ENCODE measurements at places on chromosomes 4 and X.

- DNase-seq: no peak
These were observed 83.3 kb downstream of the CLDN34 start for GRCh38 chrX:10050481-10050880.

DNA sequence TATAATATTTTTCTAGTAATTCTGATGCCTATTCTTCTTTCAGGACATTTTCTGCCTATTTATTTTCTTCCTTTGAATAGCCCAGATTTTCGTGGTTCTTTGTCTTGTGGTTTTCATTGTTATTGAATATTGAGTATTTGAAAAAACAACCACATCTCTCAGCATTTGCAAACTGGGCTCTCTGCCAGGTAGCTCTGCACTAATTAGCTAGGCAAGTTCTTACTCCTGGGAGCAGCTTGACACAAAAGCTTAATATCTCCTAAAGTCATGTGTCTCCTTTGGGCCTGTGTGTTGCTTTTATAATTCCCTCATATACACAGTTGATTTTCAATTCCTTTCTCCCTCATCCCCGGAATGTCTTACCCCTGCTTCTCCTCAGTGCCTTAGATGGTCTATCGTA lies 413.5 kb upstream of the GRIA3 start:
- DNase-seq: no peak

GRCh38 chr4:24768604-24769003 lies 26.8 kb upstream of the SOD3 start:
- no peak for DNase-seq

DNA sequence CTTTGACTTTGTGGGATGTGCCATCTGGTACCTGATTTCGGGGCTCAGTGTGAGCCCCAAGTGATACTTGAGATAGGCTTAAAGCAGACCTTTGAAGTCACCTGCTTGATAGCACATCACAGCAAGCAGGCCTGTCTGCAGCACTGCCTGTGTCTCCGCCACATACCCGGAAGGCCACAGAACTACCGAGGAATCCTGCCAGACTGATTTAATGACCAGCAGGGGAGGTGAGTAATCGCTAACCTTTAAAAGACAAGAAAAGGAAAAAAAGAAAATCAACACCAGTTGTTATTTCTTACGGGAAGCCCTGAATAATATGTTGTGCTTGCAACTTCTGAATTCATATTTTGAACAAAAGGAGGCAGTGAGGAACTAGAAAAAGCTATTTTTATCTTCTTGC lies 6.8 kb downstream of the PTCHD1 start:
- DNase-seq: no peak

GRCh38 chr4:43242606-43243005 lies 350.1 kb downstream of the GRXCR1 start:
- no peak for DNase-seq

GRCh38 chrX:137574784-137575293 lies 8.9 kb downstream of the ZIC3 start:
- DNase-seq: no peak

GRCh38 chrX:68440940-68441339 lies 7.6 kb upstream of the OPHN1 start:
- no peak for DNase-seq

DNA sequence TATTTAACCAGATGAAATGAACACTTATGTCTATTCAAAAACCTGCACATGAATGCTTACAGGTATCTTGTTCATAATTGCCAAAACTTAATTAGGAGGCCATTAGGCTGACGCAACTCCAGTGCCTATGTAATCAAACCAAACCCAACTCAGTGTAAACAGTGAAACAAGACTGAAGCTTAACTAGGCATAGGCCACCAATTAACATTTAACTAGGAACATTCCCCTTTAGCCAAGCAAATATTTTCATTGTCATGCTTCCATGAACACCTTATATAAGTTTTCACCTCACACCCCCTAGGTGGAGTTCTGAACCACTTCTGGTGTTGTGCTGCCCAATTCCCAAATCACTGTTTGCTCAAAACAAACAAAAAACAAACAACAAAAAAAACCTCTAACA lies 686.0 kb downstream of the STPG2 start:
- no peak for DNase-seq

- no peak for DNase-seq
These were observed 45.0 kb downstream of the TET2 start for GRCh38 chr4:105191621-105192210.

- peak; percentile 92 for DNase-seq
These were observed at the start of gene DNASE1L1 for GRCh38 chrX:154409222-154409871. DNASE1L1 (minus strand) TSS chrX:154409254; CDS start chrX:154405568, 3,686 bp downstream.

DNA sequence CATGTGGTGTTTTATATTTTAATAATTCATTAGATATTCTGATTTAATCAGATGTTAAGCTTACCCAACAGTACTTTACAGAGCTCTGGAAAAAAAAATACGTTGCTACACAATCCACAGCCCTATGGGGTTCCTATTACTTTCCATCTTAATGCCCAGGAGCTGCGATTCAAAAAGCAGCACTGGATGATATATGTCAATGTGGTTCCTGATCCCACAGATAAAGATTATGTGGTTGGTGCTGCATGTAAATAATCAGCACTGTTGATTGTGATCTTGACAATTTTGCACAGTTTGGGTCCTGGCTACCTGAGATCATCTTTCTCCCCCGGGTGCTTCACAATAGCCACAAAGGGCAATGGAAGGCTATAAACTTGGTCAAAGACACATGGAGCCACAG lies 72.7 kb upstream of the DCLK2 start:
- DNase-seq: no peak

- DNase-seq: no peak
These were observed 83.9 kb downstream of the MAMLD1 start for GRCh38 chrX:150446995-150447394.

All from upper lobe of right lung (tissue), 1 donor.